ENCODE measurements at places on chromosomes 6 and 20.
A peak's percentile ranks its signal among the peaks of the same experiment; 100 is the strongest.

DNA sequence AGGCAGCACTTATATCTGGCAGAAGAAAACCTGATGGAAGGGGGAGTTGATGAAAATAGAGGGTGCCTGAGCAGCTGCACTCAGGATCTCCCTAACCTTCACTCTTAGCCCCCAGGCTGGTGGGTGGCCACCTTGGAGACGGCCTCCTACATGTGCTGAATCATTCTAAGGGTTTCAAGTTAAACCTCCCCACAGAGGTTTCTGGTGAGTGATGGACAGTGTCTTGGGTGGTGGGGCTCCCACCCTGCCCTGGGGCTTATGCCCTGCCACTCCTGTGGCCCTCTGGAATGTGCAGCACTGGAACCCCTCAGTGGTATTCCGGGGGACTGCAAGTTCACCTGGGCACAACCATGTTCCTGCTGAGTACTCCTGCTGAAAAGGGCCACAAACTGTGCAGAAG lies 357.2 kb downstream of the CD83 start:
- DNase-seq: peak; percentile 24

DNA sequence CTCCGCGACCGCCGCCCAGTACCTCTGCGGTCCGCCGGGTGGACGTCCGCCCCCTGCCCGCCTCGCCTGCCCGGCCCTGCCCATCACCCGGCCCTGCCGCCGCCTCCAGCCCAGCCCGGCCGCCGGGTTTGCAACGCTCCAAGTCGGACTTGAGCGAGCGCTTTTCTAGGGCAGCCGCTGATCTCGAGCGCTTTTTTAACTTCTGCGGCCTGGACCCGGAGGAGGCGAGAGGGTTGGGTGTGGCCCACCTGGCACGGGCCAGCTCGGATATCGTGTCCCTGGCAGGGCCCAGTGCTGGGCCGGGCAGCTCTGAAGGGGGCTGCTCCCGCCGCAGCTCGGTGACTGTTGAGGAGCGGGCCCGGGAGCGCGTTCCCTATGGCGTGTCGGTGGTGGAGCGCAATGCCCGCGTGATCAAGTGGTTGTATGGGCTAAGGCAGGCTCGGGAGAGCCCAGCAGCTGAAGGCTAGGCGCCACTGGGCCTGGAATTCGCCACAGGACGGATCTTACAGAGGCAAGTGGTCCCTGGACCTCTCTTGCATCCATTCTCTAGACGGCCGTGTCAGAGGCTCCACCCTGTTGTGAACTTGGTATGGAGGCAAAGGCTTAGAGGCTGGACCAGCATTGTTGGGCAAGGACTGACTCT lies 11.8 kb downstream of the FAM110A start:
- no peak for DNase-seq

DNA sequence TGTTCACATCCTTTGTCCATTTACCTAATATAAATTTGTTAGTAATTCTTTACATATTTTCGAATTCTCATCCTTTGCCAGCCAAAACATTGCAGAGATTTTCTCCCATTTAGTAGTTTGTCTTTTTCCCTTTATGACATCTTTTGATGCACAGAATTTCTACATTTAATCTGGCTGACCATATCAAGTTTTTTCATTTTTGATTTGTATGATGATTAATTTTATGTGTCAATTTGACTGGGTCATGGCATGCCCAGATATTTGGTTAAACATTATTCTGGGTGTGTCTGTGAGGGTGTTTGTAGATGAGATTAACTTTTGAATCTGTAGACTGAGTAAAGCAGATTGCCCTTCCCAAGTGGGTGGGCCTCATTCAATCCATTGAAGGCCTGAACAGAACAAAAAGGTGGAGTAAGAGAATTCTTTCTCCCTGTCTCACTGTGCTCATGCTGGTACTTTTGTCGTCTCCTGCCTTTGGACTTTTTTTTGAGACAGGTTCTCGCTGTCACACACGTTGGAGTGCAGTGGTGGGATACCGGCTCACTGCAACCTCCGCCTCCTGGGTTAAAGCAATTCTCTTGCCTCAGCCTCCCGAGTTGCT lies 72.1 kb upstream of the EPB41L1 start:
- DNase-seq: no peak

GRCh38 chr6:43870660-43871061 lies 100.7 kb downstream of the VEGFA start:
- peak; percentile 29 for DNase-seq

DNA sequence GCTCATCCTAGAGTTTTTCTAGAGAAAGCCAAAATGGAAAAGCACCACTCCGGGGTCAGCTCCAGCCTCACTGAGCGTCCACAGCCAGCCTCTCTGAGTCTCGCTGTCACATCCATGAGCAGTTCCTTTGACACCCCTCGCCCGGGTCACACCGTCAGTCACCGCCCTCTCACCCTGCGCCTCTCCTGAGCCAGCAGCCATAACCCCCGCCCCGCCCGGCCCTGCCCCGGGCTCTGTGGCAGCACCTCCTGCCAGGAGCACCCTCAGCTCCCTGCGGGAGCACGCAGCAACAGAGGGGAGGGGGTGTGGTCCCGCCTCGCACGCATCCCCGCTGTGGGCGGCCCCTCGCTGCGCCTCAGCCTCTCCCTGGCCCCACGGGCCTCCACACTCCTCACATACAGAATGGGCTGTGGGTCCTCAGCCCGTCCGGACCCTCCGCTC lies 267.7 kb downstream of the TAF4 start:
- DNase-seq: no peak

GRCh38 chr20:35302421-35303335 lies 10.5 kb upstream of the FAM83C start:
- no peak for DNase-seq

- DNase-seq: no peak
Measured at GRCh38 chr20:47544852-47545251, 43.2 kb downstream of the NCOA3 start.

DNA sequence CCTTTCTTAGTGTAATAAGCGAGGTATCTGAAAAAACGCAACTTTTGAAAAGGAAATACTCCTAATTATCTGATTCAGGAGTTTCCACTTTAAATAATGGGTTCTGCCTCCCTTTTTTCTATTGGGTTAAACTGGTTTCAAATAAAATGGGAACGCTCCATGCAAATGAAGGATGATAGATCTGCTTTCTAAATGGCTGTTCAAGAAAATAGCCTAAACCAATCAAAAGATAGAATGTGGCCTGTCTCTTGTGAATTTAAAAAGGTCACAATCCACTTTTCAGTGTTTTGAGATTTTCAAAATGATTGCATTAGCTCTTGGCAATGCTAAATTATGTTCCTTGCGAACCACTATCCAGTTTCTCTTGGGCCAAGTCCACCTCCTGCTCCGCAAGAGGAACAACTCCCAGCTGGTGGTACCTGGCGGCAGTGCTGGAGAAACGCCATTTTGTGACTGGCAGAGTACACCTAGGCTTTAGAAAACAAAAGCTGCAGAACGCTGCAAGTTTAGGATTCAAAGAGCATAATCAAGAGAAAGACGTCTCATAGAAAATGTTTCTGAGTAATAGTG lies 56.7 kb downstream of the TRIM38 start:
- DNase-seq: no peak

GRCh38 chr6:170529839-170530469 lies 23.2 kb downstream of the PSMB1 start:
- peak; percentile 63 for DNase-seq

DNA sequence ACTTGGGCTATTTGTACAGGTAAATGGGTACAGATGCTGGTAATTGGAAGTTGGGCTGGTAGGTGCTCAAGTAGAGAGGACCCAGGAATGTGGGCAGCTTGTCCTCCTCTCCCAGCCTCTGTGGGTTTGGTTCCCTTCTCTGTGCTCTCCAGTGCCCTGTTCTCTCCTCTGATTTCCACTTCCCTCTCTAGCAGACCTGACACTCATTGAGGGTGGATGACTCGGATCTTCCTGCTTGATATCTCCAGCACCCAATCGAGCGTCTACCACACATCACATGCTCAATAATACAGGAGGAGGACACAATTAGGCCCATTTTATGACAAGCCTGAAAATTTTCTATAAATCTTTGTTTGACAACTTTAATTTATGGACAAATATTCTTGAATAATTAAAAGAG lies 23.7 kb downstream of the CST1 start:
- DNase-seq: peak; percentile 24

GRCh38 chr6:158649289-158650143 lies at the start of gene SYTL3:
TSS of gene SYTL3 (plus strand) at chr6:158650054. CDS start at chr6:158663269, 13,215 bp downstream.
- DNase-seq: peak; percentile 93

DNA sequence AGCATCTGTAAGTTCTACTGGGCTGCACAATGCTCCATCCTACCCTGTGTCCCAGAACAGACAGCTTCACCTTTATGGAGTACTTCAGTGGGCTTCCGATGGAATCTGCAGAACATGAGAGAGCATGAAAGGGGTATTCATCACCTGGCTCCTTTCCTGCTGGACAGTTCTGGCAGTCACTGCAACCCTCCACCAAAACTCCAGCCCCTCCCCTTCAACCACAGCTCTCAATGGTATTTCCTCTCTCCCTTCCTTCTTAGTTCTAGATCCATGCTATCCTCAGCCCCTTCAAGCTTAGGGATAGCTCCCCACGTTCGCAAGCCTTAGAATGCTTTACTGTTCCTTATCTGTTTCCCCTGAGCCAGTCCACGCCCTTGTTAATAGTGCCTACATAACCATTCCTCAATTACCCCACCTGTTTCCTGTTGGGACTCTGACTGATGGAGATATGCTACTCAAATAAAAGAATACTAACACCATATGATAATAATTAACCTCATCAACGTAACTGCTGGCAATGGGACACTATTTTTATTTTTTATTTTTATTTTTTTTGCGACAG lies 26.8 kb downstream of the TRAM2 start:
- no peak for DNase-seq

- DNase-seq: no peak
Measured at GRCh38 chr6:161894436-161894835, 620.6 kb upstream of the AGPAT4 start.

DNA sequence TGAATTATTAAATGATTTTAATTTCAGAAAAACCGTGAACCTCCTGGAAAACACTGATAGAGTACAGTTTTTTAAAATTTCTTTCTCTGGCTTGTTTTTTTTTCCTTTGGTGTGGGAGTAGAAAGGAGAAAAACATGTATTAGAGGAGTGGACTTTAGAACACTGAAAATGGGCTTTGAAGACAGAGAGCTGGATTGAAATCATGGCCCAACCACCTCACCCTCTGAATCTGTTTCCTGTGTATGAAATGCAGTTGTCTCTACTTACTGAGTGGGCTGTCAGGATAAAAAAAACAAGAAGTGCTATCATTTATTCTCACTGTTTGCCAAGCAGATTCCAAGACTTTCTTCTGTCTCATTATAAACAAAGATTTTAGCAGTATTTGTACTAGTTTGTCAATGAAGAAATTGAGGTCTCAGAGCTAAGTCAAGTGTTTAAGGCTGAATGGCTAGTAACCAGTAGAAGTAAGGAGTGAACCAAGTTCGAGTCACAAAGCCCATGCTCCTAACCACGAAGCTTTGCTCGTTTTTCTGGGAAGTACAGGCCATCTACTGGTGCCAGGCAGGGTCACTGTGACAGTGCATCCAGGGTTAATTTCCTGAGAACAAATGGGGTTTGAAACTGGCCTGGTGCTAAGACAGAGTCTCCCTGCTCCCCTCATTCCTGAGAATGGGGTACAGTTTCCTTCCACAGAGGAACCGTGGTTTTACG lies 256.4 kb downstream of the TMEM242 start:
- no peak for DNase-seq

- DNase-seq: no peak
Measured at GRCh38 chr6:166058064-166058739, 109.4 kb downstream of the TBXT start.

DNA sequence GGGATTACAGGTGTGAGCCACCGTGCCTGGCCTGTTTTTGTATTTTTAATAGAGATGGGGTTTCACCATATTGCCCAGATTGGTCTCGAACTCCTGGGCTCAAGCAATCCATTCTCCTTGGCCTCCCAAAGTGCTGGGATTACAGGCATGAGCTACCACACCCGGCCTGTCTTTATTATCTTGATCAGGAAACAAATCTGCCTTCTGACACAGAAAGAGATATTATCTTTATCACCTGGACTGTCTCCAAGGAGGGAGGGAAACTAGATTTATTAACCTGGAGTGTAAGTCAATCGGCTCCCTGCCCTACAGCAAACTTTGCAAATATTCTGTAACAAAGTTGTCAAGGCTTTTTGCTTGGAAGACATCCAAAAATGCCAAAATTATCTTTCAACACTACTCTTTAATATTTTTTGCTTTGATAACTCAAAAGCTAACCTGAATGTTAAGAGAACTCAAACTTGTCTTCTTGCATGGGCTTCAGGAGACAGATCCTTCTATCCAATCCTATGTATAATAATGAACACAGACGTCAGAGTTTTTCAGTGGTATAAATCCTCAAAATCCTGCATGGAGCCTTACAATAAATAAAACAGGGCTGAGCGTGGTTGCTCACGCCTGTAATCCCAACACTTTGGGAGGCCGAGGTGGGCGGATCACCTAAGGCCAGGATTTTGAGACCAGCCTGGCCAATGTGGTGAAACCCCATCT lies 85.0 kb upstream of the LOC128125822 start:
- DNase-seq: no peak

- DNase-seq: no peak
Measured at GRCh38 chr6:148761527-148762011, 14.7 kb downstream of the UST start.

- no peak for DNase-seq
Measured at GRCh38 chr6:33886673-33887144, 82.9 kb upstream of the MLN start.

DNA sequence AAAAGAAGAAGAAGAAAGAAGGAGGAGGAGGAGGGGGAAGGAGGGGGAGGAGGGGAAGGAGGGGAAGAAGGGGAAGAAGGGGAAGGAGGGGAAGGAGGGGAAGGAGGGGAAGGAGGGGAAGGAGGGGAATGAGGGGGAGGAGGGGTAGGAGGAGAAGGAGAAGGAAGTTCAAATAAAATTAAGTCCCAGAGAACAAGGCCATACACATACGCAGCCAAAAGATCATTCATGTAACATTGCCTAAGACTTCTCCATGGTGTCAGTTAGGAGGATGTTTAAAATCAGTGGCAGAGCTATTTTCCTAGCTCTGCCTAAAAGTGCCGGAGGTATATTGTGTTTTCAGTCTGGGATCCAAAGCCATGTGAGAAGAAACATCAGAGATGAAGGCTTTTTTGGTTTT lies 75.8 kb downstream of the PLCB4 start:
- DNase-seq: peak; percentile 13
